ENCODE measurements at places on chromosomes 4 and X.
A peak's percentile ranks its signal among the peaks of the same experiment; 100 is the strongest.

GRCh38 chr4:117203231-117203630 lies 117.9 kb upstream of the TRAM1L1 start:
- no peak for DNase-seq

DNA sequence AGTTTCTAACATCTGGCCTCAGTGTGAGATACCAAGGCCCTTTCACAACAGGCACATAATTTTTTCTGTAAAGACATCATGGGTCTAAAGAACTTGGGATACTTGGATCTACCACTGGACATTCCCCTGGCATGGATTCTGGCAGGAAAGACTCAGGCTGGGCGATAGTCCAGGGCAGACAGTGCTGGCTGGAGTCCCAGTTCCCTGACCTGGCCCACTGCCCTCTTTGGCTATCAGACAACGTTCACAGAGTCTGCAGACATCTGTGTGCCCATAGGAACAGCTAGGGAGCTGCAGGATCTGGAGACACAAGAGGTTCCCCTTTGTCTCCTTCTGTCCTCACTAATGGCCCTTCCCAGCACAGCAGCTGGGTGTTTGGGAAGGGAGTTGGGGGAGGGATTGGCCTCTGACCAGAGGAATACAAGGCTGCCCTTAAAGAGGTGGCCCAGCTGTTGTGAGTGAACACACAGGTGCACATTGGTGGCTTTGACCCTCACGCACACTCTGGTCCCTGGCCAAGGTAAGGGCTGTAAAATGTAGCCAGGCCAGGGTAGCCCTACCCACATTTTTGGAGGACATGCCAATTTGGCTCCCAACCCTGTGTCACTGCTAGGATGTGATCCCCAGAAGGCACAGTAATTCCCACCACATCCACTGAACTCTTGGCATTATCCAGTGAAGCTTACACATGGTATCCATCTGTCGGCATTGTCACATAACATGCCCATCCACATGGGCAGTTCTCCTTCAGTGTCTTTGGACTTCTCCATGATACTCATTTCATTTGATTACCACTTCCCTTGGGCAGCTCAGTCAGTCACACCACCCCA lies 72.3 kb downstream of the SOX3 start:
- no peak for DNase-seq

GRCh38 chr4:108359986-108360681 lies 191.4 kb upstream of the LEF1 start:
- DNase-seq, result no peak

GRCh38 chr4:10677796-10678497 lies 6.6 kb downstream of the CLNK start:
- no peak for DNase-seq

- peak; percentile 79 for DNase-seq
Measured at GRCh38 chr4:158670975-158671664, 567 bp downstream of the C4orf46 start.

GRCh38 chrX:133042260-133042659 lies 54.6 kb downstream of the USP26 start:
- no peak for DNase-seq

DNA sequence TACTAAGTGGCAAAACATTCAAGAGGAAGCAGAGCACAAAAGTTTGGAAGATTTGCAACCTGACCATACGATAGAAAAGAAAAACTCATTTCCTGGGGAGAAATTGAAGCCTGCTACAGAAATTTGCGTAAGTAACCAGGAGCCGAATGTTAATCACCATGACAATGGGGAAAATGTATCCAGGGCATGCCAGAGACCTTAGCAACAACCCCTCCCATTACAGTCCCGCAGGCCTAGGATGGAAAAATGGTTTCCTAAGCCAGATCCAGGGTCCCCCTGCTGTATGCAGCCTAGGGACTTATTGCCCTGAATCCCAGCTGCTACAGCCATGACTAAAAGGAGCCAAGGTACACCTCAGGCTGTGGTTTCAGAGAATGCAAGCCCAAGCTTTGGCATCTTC lies 472.2 kb upstream of the KLHL4 start:
- DNase-seq, result no peak

DNA sequence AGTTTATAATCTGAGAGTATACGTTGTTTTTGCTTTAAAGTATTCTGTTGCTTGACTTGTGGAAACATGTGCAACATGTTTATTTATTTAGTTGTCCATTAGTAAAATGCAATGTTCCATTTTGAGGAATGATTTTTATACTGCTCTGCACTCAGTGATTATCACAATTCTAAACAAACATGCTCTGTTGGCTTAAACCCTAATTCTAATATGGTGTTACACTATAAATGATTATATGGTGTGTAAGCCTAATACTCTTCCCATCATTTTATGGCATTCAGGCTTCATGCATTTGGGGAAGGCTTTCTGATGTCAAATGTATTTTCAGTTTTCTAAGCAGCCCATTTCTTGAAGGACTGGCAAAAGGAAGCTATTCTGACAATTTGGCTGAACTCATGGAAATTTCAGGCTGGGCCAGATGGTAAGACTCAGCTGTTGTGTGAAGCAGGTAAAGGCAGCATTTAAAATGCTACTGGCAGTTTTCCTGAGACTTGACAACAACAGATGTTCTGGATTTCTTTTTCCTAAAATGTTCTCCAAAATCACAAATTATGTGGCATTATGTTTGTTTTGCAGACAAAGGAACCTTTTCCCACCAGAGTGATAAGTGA lies 336.7 kb upstream of the GNPDA2 start:
- no peak for DNase-seq

GRCh38 chr4:61773655-61774245 lies 573.6 kb downstream of the ADGRL3 start:
- DNase-seq, result peak; percentile 29

- no peak for DNase-seq
Measured at GRCh38 chr4:71195924-71196323, 142.9 kb upstream of the SLC4A4 start.

All from NCI-H146 (cell line).